ENCODE measurements at places on chromosomes 12 and 14.

GRCh38 chr12:108640802-108641445 lies 7.2 kb upstream of the SELPLG start:
- DNase-seq: no peak

- no peak for DNase-seq
Measured at GRCh38 chr14:100836311-100836805, 10.4 kb downstream of the MEG3 start.

- DNase-seq: no peak
Measured at GRCh38 chr14:96629558-96630222, 127.5 kb downstream of the PAPOLA start.

DNA sequence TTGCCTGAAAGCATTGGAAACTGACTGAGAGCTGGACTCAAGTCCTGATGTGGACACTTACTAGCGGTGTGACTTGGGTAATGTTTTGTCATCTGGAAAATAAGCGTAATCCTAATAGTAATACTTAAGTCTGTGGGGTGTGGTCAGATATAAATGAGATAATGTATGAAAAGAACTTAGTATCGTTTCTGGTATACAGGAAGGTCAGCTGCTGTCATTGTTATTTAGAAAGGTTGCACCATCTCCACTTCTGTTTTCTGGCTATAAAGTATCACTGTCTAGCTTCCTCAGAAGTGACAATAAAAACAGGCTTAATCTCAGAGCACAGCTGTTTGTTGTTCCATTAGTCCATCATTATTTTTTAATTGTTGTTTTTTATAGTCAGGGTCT lies 34.1 kb upstream of the TUBA1C start:
- DNase-seq: no peak

DNA sequence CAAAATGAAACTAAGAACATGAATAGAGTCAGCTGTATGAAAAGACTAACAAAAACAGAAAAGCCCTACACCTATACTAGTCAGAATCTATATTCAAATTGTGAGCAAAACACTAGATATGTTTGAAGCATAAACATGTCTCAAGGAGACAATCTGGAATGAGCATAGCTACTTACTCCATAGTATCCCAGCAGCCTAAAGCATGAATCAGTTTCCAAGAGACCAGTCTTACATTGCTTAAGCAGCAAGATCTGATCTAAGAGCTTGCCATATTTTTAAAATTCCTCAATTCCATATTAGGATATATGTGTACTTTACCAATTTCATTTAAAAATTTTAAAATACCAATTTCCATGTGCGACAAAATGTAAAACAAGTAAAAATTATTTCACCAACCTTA lies 7.7 kb downstream of the CAPS2 start:
- DNase-seq: no peak

DNA sequence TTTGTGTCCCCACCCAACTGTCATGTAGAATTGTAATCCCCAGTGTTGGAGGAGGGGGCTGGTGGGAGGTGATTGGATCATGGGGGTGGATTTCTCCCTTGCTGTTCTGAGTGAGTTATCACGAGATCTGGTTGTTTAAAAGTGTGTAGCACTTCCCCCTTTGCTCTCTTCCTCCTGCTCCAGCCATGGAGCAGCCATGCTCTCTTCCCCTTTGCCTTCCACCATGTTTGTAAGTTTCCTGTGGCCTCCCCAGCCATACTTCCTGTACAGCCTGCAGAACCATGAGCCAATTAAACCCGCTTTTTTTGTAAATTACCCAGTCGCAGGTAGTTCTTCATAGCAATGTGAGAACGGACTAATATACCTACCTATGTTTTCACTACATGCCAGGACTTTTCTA lies 2.6 kb upstream of the POC1B start:
- DNase-seq: no peak

DNA sequence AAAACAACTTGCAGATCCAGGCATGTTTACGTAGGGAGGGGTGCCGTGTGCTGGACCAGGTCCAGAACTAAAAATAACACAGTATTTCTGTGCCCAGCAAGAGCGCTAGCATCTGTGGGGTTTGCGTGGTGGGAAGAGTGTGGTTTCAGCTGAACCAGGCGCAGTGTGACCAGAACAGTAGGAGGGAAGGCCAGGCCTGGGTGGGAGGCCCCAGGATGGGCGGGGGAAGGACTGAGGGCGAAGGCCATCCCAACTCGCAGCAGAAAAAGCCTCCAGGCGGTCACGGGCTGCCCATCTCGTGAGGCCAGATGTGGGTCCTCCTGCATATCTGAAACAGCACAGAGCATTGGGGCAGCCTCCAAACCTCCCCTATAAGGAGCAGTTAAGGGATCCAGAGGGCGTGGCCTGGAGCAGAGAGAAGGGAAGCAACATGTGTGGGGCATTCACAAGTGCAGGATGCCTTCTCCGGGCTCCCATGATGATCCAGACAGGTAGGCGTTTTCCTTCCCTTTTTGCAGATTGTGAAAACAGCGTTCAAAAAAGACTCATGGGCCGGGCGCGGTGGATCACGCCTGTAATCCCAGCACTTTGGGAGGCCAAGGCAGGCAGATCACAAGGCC lies 17.8 kb upstream of the CD9 start:
- no peak for DNase-seq

DNA sequence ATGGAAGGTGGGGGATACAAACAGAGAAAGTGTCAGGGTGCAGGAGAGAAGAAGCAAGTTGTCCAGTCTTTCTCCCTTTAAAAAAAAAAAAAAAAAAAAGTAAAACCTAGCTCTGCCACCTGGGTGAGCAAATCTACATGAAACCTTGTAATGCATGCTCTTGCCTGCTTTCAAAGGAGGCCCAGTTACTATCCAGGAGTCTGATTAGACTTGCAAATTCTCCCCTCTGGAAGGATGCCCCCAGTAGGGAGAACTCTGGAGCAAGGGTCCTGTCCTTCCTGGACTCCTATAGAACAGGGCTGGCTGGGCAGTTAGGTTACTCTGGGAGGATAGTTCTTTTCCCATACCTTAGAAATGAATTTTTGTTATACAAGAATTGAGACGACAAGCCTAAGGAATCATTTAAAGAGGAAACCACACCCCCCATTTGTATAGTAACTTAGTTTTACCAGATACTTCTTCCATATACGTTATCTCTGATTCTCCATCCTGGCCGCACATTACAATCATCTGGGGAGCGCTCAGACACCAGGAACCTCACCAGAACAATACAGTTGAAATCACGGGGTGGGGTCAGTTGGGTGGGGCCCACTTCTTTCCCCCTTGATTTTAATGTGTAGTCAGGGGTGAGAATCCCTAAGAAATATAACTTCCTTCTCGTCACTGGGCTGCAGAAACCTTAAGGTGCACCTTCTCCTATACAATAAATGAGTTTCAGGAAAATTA lies 30.5 kb downstream of the RAB35 start:
- DNase-seq: no peak

GRCh38 chr12:18135509-18135908 lies 45.5 kb upstream of the RERGL start:
- no peak for DNase-seq

DNA sequence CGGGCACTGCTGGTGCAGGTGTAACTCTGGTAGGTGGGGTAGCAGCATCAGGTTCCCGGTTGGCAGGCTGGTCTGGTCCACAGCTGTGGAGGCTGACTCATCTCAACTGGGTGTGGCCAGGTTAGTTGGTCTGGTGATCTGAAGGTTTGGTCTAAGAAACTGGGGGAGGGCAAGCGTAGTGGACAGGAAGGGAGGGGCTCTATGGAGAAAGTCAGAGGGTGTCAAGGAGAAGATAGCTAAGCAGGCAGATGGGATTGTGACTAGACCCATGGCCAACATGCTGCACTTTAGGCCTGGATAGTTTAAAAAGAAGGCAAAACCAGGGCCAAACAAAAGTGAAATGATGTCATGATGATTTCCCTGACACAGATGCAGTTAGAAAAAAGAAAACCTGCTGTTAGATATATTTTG lies 7.9 kb downstream of the TRIM9 start:
- no peak for DNase-seq

DNA sequence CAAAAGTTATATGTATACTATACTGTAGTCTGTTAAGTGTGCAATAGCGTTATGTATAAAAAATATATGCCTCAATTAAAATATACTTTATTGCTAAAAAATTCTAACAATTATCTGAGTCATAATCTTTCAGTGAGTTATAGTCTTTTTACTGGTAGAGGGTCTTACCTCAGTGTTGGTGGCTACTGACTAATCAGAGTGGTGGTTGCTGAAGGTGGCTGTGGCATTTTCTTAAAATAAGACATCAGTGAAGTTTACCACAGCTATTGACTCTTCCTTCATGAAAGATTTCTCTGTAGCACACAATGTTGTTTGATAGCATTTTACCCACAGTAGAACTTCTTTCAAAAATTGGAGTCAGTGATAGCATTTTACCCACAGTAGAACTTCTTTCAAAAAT lies 23.4 kb downstream of the POLR3B start:
- no peak for DNase-seq

DNA sequence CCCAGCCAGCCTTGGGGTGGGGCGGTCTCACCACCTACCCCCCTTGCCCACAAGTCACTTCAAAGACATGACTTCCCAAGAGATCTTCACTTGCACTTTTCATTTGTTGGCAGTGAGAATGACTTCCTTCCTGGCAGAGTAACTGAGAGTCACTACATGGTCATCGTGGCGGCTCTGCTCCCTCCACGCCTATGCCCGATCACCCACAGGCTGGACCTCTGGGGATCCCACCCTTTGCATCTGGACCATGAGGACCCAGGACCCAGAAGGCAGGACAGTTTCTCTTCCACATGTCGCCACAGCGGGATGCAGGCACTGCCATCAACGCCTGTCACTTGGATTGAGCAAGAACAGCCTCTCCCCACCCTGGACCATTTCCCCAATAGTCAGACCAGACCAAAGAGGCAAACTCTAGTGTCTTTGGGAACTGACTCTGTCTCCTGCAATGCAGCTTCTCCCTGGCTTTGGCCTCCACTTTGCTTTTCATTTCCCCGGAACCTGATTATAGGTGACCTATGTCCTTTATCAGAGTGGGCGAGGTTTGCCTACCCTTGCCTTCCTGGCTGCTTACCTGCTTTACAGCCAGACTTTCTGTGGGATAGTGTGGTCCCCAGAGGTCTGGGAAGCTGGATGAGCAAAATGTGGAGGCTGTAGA lies 3.6 kb downstream of the VDR start:
- DNase-seq: no peak

- no peak for DNase-seq
Measured at GRCh38 chr12:94879542-94879941, 124.0 kb downstream of the NDUFA12 start.

DNA sequence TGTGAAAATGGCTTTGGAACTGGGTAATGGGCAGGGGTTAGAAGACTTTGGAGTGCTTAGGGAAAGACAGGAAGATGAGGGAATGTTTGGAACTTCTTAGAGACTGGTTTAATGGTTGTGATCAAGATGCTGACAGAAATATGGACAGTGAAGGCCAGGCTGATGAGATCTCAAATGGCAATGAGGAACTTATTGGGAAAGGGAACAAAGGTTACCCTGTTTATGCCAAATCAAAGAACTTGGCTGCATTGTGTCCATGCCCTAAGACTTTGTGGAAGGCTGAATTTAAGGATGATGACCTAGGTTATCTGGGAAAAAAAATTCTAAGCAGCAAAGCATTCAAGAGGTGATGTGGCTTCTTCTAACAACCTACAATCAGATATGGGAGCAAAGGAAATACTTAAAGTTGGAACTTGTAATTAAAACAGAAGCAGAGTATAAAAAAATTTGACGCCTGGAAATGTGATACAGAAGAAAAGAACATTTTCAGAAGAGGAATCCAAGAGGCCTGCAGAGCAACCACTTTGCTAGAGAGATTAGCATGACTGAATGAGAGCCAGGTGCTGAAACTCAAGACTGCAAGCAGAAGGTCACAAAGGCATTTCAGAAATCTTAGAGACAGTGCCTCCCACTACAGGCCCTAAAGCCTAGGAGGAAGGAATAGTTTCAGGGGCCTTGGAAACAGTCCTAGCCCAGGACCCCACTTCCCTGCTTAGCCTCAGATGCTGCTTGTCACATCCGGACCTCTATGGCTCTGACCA lies 65.6 kb upstream of the FLRT2 start:
- DNase-seq: no peak
